KG1 (cell line): ENCODE measurements at places on chromosomes 7 and 10.

DNA sequence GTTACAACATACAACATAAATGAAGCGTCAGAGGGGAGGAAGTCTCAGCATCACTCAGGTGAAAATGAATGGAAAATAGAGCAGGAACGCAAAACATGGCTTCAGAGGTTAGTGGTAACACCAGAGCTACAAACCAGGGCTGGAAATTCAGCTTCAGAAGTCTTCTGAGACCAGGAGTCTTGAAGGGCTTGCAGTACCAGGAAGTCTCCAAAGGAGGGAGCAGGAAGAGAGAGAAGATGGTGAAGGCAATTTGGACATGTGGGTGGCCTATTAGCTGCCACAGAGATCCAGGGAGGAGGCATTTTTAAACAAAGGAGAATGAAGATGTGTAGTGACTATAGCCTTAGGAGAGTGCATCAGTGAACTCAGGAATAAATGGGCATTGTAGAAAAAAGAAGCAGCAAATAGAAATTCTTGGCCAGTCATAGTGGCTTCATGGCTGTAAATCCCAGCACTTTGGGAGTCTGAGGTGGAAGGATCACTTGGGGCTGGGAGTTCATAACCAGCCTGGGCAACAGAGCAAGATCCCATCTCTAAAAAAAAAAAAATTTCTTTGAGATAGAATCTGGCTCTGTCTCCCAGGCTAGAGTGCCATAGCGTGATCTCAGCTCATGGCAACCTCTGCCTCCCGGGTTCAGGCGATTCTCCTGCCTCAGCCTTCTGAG is 9.3 kb upstream of the TET1 start:
- peak; percentile 14 for DNase-seq

GRCh38 chr10:19656420-19657042 is 159.7 kb upstream of the PLXDC2 start:
- DNase-seq: no peak

GRCh38 chr7:115230882-115231571 is 309.1 kb downstream of the MDFIC start:
- DNase-seq: no peak

- no peak for DNase-seq
Measured at GRCh38 chr7:29843093-29843492, 36.8 kb downstream of the WIPF3 start.

DNA sequence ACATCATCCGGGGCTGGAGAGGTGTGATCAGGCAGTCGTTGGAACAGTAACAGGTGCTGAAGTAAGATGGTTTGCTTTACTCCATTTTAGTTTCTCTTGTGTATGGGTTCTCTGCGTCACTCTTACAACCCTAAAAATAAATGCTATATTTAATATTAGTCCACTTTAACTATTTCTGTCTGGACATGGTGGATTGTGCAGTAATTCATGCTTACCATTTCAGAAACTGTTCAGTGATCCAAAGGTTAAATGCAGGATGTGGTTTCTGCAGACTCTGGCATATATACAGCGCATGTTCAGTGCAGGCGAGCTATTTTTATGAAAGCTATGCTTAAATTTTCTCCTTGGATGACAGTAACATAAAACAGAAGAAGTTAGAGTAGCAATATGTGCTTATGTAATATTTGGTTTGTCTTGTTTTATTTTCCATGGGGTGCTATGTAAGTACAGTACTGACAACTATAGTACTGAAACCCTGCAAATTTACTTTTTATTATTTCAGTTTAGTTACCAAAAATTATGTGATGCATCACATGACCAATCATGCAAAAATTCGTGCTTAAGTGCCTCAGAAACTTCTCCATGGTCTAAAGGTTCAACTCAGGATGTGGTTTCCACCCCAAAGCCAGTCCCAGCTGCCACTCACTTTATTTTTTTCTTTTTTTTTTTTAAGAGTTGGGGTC is 46.6 kb upstream of the GRID1 start:
- peak; percentile 44 for DNase-seq

GRCh38 chr7:90618876-90619275 is 22.8 kb downstream of the CDK14 start:
- no peak for DNase-seq

GRCh38 chr7:20412032-20412431 is 81.3 kb downstream of the ITGB8 start:
- DNase-seq: peak; percentile 13

DNA sequence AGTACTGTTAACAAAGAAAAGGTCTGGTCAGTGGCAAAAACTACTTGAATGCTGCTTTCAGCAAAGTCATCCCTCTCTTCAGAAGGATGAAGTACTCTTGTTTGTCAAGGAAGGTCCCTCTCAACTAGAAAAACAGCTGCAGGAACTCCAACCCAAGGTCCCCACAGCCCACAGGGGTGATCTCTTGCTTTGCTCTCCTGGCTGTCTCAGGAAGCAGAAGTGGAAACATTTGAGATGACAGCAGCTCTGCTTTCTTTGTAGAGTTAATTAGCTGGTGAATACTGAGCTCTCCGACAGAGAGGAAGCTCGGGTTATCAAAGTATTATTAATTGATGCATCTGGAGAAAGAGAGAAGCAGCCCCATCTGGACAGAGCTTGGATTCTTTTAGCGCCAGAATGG is 25.4 kb upstream of the LRGUK start:
- peak; percentile 1 for DNase-seq

- no peak for DNase-seq
Measured at GRCh38 chr7:107938456-107939250, 47.7 kb downstream of the DLD start.

- DNase-seq: no peak
Measured at GRCh38 chr7:7962851-7963250, 5.7 kb upstream of the GLCCI1 start.

DNA sequence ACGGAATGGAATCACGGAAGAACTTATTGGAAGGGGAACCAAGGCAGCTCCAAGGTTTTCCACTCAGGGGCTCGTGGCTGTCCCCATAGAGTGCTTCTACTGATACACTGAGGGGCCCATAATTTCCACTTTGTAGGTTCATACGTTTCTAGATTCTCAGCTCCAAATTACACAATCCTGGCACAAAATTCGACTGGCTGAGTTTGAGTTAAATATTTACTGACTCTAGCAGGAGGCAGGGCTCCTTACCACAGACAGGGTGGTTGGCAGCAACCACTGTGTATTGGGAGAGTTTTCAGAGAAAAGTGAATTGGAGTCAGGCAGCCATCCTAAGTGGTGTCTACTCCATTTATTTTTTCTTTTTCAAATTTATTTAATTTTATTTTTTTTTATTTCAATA is 55.4 kb upstream of the SEC61G start:
- no peak for DNase-seq

DNA sequence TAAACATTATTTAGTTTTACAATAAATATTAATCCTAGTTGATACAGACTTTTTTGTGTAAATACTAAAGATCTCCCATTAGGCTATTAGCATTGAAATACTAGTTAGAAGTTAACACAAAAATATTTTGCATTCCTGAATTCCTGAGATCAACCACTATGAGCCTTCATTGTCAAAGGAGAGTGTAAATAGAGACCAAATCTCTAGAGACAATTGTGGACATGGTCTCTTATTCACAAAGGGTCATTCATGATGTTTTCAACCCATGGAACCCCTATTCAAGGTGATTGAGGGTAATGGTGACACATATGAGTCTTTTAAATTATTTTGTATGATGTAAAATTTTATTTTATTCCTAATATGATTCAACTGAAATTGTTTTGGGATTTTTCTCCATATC is 1454.8 kb upstream of the LRRTM3 start:
- no peak for DNase-seq

- DNase-seq: no peak
Measured at GRCh38 chr7:41584746-41585145, 118.1 kb downstream of the INHBA start.

- DNase-seq: no peak
Measured at GRCh38 chr10:17606547-17607040, 10.6 kb downstream of the HACD1 start.
